ENCODE measurements at places on chromosomes 2 and 18. TPM values are rescaled to one million over a fixed set of nuclear protein-coding genes. Genes with fewer than 3 reads are reported as not detected.

MYL12B gene
- 538 TPM for polyA plus RNA-seq

RIOK3 gene
- polyA plus RNA-seq, result 98.1 TPM

POLR1A gene
- polyA plus RNA-seq, result 24.7 TPM

PLEK gene
- 4.7 TPM for polyA plus RNA-seq

SOCS6 gene
- 34.0 TPM for polyA plus RNA-seq

RFX8 gene
- polyA plus RNA-seq, result 0.98 TPM

- DNase-seq, result no peak
These were observed 213.0 kb downstream of the TRIB2 start for GRCh38 chr2:12929758-12930157.

- DNase-seq, result no peak
These were observed 116.8 kb downstream of the MSH2 start for GRCh38 chr2:47519604-47520301.

- DNase-seq, result no peak
These were observed 3.7 kb upstream of the ESPNL start for GRCh38 chr2:238096311-238097011.

DNA sequence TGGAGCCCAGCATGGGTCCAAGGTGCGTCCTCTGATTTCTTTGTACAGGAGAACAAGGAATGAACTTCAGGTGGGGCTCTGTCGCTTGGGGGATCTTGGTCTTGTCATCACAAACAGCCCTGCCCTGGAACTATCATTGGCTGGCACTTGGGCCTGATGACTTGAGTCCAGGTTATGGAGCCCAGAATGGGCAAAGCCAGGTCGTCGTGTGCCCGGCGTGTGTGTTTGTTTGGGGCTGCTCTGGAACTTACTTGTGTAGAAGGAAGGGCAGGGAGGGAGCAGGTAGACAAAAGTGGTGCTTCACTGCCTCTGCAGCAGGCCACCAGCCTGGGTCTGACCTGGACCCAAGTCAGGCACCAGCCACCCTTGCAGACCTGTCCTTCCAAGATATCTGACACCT is 306.3 kb upstream of the HS6ST1 start:
- no peak for DNase-seq

DNA sequence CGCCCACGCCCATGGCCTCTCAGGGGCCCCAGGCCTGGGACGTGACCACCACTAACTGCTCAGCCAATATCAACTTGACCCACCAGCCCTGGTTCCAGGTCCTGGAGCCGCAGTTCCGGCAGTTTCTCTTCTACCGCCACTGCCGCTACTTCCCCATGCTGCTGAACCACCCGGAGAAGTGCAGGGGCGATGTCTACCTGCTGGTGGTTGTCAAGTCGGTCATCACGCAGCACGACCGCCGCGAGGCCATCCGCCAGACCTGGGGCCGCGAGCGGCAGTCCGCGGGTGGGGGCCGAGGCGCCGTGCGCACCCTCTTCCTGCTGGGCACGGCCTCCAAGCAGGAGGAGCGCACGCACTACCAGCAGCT is 2.4 kb downstream of the B3GNT7 start:
- no peak for DNase-seq

DNA sequence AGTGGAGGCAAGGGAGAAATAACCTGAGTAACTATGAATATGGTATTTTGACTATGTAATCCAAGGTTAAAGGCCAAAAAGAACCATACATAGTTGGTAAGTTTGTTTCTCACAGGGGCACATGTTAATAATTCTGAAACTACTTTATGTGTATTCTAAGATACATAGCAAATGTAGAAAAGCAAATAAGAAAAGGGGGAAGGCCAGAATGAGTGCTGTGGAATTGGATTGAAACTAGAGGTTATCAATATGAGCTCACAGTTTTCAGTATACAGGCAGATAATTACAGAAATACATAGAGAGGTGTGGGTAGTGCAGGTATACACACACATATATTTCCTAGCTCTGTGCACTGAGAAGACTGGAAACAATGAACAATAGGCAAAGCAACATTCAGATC is 13.7 kb downstream of the INO80C start:
- DNase-seq, result no peak

GRCh38 chr2:86000131-86000937 is 105.4 kb downstream of the POLR1A start:
- DNase-seq, result no peak

- no peak for DNase-seq
These were observed 3.2 kb downstream of the TRAK2 start for GRCh38 chr2:201448061-201448460.

DNA sequence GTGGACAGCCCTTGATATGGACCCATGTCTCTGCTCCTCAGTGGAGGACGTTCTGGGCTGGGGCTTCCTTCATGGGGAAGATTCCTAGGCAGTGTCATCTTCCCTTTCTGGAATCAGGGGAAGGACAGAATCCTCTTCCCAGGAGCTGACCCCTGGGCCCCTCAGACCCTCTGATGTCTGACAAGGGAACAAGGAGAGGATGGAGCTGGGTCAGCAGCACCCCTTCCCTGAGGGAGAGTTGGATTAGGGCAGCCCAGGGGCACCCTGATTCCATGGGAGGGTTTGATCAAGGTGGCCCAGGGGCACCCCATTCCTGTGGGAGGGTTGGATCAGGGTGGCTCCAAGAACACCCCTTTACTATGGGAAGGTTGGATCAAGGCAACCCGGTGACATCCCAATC is 86.5 kb downstream of the ACKR3 start:
- DNase-seq, result no peak

DNA sequence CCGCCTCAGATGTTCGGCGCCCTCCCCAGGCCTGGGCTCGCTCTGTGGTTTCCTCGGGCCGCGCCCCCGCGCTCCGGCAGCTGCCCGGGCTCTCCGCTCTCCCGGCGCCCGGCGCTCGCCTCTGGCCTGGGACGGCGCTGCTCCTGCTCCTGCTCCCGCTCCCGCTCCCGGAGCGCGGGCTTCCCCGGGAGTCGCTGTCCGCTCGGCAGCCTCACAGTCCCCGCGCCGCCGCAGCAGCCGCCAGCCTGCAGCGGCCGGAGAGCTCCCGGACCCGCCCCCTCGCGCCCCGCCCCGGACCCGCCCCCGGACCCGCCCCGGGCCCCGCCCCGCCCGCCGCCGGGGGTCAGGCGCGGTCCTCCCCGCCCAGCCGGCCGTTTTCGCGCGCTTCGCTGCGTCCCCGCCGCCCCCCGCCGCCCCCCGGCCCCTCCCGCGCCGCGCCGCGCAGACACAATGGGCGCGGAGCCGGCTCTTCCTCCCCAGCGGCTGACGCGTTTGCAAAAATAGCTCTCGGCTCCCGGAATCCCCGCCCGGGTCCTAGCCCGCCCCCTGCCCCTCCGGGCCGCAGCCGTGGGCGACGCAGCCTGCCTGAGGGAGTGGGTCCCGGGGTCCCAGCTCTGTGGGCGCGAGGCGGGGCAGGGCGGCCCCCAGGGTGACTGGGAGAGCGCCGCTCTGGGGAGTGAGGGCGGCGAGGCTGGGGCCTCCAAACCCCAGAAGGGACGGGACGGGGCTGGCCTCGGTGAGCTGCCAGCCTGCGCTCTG is at the start of gene ARL4C:
Gene ARL4C, minus strand, starts transcription at position 247 of the 759 bp plus-strand sequence. CDS start 495 bp downstream, outside the sequence.
- peak; percentile 65 for DNase-seq

- DNase-seq, result no peak
These were observed 159.4 kb downstream of the RBM43 start for GRCh38 chr2:151102226-151102625.

DNA sequence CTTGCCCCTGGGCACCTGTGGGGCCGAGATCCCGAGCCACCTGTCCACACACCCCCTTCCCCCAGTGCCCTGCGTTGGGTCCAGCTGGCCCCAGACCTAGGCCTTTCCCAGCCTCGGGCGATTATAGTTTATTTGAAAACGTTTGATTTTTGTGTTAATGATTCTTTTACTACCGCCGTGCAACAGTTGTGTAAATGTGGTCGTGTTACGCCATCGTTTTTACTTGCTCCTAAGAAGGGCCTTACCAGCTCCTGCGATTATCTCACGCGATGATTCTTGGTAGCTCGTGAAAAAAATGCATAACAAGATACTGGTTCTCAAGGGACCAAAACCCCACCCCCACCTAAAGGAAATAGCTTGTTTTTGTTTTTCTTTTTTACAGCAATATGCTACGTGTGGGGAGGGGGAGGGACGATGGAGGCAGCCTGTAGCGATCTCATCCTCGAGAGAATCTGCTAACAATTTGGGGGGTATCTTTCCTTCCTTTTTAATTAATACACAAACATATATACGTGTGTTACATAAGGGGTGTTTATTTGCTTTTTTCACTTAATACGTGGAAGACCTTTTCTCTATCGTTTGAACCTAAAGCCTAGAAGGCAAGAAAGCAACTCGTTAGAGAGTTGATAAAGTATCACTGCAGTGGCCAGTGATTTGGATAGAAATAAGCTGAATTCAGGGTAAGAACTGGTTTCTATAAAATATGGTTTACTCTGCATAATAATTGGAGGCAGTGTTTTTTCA is 1.0 kb downstream of the ZDBF2 start:
- peak; percentile 45 for DNase-seq

- no peak for DNase-seq
These were observed 9.0 kb downstream of the ERFE start for GRCh38 chr2:238167761-238168160.

GRCh38 chr2:128776461-128777195 is 458.0 kb upstream of the HS6ST1 start:
- no peak for DNase-seq

GRCh38 chr2:147204102-147204501 is 640.7 kb upstream of the ACVR2A start:
- no peak for DNase-seq

DNA sequence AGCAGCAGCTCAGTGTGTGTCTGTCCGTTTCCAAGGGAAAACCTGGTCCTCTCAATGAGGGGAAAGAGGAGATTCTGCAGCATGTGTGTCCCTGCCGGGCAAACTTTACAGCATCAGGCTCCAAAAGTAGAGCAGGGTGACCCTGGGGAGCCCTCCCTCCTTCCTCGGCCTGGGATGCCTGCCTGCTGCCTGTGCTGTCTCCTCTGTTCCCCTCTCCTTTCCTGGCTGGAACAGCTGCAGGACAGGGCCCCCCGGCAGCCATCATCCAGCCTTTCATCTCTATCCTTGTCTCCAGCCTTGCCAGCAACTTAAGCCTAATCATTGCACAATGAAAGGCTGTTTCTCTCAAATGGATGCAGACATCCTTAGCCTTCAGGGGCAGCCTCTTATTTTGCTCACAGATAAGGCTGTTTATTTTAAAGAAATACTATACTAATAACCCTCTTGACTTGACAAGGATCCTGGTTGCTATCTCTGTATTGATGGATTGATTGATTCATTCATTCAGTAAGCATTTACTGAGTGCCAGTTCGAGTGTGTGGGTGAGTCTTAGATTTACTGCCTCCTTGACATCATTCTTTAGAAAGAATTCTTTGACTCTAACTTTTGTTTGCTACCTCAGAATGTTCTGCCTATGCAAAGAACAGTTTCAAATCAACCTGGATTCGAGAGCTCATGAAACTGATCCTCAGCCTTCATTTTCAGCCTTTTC is 40.6 kb upstream of the EDAR start:
- no peak for DNase-seq

DNA sequence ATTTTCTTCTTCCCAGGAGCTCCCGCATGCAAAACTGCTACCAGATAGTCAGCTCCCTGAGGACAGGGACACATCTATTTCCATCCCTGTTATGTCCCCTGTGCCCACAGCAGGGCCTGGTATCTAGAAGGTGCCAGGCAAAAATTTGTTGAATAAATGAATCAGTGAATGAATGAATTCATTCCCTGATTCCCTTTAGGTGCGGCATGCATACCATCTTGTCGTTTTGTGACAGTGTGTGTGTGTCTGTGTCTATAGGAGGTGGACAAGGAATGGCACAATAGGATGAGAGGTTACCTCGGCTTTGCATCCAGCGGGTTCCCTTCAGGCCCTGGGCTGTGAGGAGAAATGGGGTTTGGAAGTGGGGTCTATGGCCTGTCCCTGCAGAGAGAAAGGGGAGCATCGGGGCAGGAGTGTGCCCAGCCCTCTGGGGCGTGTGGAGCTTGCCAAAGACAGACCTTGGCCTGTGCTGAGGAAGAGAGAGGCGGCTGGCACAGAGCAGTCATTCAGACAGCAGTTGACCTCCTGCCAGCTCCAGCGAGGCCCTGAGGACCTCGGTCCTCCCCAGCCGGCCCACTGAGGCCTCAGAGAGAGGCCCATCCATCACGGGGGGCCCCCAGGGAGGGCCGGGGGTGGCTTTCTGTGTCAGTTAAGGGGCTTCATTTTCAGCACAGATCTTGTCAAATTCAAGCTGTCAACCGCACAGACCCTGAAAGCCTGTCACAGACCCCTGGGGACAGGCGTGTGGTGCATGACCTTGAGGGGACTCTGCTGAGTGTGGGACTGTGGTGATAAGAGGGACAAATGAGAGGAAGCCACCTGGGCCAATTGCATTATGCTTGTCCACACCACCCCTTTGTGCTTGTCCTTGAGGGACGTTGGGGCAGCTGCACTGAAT is 125.9 kb upstream of the CXCR4 start:
- no peak for DNase-seq

DNA sequence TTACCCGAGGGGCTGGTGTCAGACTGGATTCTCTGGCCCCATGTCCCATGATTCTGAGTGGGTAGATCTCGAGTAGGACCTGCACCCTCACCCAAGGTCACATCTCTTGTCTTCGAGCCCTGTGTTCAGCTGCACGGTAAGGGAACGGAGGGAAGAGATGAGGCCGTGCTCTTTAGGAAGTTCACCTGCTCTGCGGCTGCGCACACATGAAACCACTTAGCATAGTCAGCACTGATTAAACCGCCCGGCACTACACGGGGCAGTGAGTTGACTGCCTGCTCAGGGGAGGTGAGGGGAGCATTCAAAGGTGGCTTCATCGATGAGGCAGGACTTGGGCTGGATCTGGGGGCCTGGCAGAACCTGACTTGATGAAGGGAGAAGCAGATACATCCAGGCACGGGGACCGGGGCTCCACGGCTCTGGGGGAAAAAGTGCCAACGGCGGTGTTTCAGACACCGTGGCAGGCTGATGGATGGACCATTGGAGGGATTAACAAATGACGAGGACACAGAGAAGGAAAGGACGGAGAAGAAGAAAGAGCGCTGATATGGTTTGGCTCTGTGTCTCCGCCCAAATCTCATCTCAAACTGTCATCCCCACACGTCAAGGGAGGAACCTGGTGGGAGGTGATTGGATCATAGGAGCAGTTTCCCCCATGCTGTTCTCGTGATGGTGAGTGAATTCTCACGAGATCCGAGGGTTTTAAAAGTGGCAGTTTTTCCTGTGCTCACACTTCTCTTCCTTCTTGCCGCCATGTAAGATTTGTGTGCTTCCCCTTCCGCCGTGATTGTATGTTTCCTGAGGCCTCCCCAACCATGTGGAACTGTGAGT is 248.6 kb downstream of the CYP26B1 start:
- no peak for DNase-seq

GRCh38 chr2:43894743-43895142 is 56.0 kb downstream of the ABCG8 start:
- DNase-seq, result no peak

All from left kidney (tissue), 8 donors.